ENCODE measurements at places on chromosomes 11 and 22.
A peak's percentile ranks its signal among the peaks of the same experiment; 100 is the strongest.

DNA sequence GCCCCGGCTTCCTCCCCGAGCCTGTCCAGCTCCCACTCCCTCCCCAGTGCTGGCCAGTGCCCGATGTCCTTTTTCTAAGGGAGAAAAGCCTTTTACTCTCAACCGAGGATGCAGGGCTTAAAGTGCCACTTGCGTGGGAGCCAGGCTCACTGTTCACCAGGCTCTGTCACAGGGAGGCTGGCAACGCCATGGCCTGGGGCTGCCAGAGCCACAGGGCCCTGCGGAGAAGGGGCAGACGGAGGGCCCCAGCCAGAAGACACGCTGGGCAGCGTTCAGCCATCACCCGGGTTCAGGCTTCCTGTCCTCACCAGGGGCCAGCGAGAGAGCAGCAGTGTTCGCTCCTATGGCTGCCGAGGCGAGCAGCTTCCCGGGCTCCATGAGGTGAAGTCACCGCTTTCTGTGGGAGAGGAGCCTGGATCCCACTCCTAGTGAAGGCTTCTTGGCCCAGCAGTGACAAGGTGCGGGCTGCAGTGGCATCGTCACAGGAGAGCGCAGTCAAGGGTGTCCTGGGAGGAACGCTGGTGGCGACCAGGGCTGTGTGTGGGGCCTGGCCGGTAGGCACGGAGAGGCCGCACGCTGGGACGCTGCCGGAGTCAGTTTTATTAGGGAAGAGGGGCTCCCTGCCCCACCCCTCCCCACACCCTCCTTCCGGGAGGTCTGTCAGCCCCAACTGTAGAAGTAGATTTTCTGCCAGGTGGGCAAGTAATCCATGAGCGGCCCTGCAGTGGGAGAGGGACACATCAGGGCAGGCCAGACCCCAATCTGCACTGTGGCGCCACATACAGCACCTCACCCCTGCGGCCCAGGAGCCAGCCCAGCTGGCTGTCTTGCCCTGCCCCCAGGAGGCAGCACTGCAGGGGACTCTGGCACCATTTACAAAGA lies 2.8 kb upstream of the FREY1 start:
- no peak for DNase-seq

DNA sequence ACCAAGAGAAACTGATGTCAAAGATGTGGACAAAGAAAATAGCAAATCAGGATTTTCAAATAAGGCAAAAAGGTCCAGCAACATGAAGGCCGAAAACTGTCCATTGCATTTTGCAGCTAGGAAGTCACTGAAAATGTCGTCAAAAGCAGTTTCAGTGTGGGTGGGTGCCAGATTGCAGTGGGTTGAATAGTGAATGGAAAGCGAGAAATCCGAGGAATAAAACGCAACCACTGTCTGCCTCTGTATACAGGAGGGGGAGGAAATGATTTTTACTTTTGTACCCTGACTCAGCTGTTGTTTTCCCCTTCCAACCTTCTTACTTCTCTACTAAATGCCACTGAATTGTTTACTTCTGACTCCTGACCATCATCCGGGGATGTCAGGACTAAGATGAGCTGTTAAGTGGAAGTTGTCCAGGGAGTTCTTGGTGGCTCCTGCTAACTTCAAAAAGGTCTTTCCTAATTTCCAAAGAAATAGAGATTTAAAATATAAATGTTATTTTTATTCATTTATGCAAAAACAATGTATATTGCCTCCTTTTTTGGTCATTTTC lies 64.9 kb upstream of the BIRC3 start:
- peak; percentile 76 for DNase-seq

GRCh38 chr11:19723572-19724342 lies 11.1 kb downstream of the NAV2 start:
- peak; percentile 70 for DNase-seq

GRCh38 chr22:39432361-39432811 lies 24.4 kb upstream of the MGAT3 start:
- no peak for DNase-seq

- no peak for DNase-seq
Observed at GRCh38 chr11:47443028-47443700, 5.8 kb downstream of the RAPSN start.

GRCh38 chr11:125264100-125265022 lies 99.8 kb downstream of the PKNOX2 start:
- no peak for DNase-seq

- DNase-seq: no peak
Observed at GRCh38 chr11:81892770-81893635, 840.7 kb downstream of the FAM181B start.

- DNase-seq: no peak
Observed at GRCh38 chr11:47536915-47537314, 16.0 kb downstream of the CELF1 start.

- DNase-seq: no peak
Observed at GRCh38 chr11:93579187-93579751, 36.1 kb upstream of the SMCO4 start.

DNA sequence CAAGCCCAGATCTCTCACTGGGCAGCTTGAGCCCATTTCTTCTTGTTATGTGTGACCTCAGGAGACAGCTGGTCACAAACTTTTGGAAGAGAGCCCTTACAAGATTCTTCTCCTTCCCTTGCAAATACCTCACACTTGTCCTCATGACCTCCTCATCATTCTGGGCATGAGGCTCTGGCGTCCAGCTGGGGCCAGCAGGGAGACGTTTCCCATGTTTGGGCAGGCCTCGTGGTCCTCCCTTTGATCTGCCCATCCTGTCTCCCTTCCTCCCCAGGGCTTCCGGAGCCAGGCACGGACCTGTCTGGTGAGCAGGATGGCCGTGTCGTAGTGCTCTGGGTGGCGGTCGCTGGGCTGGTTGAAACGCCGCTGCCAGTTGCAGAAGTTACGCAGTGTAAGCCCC lies 9.7 kb downstream of the ADAMTS8 start:
- DNase-seq: no peak

- DNase-seq: peak; percentile 4
Observed at GRCh38 chr11:19160847-19161246, 40.9 kb downstream of the CSRP3 start.

DNA sequence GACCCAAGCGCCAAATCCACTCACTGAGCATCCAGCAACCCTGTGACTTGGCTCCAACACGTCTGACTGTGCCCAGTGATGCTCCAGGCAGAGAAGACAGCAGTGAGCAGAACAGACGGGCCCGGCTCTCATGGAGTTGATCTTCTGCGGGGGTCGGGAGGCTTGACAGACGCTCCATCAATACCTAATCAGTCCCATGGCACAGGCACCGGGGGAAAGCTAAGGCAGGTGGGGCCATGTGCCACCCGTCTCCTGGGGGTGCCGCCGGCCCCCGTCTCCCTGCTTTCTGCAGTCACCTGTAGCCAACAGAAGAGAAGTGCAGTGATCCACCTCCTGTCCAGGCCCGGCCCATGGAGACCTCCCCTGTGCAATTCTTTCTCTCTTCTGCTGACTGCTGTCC lies 47.5 kb downstream of the LINC01488 start:
- DNase-seq: no peak

DNA sequence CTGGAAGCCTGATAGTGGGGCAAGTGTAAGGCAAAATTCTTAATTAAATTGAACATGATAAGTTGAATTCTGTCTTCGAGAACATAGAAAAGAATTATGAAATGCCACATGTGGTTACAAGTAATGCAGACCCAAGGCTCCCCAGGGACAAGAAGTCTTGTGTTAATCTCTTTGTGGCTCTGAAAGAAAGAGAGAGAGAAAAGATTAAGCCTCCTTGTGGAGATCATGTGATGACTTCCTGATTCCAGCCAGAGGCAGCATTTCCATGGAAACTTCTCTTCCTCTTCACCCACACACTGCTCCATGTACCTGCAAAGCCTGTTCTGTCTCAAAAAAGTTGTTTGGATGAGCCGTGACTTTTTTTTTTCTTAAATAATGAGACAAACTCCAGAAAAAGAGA lies 1.9 kb upstream of the TYR start:
- no peak for DNase-seq

GRCh38 chr11:101812546-101812945 lies 102.3 kb upstream of the CEP126 start:
- no peak for DNase-seq

DNA sequence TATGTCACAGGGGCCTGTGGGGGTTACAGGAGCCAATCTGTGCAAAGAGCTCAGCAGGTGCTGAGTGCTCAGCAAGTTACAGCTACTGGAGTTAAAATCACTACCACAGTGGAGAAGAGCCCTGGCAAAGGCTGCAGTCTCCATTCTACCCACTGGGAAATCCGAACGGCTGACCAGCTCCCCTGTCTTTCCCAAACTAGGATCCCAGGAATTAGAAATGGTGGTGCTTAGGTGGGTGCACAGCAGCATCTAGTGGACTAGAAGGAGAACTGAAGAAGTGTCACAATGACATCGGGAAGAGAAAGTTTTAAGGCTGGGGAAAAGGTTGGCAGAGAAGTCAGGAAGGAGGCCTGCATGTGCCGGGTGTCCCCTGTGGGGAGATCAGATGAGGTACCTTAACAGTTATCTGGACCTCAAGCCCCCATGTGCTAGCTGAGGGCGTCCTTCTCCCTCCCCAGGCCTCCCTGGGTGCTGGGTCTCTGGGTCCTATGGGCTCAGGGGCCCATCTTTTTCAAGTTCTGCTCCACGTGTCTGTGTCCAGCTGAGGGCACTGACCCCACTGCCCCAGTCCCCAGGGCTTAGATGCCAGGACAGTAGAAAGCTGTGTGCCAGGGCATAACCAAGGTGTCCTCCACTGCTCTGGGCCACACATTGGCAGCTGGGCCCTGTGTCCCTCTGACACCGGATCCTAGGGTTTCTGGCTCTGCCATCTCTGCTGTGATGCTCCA lies 1.9 kb downstream of the PIWIL3 start:
- DNase-seq: peak; percentile 69

GRCh38 chr22:27136596-27136995 lies 479.2 kb downstream of the MIAT start:
- no peak for DNase-seq

DNA sequence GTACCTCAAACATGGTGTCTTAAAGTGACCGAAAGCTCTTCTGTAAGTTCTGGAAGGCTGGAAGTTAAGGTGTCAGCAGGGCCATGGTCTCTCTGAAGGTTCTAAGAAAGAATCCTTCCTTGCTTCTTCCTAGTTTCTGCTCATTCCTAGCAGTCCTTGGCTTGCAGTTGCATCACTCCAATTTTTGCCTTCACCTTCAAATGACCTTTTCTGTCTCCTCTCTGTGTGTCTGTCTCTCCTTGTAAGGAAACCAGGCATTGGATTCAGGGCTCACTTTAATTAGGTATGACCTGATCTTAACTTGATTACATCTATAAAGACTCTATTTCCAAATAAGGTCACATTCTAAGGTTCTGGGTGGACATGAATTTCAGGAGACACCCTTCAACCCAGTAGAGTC lies 8.7 kb downstream of the AASDHPPT start:
- DNase-seq: no peak

- no peak for DNase-seq
Observed at GRCh38 chr11:15956302-15956701, 400.0 kb downstream of the SOX6 start.

DNA sequence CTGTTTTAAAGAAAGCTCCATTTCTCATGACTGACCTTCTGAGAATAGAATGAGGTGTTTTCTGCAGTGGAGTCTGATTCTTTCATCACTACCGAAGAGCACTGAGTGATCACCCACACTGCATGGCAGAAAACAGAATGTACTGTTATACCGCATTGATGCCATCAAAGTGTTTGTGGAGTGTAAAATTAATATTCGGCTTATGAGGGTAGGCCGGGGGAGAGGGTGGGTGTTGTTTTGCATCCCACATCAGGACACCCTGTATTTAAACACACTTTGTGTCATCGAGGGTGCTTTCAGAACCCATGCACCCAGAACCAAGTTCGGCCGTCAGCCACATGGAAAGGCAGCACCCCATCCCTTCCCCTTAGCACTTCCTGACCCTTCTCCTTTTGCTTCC lies 41.3 kb upstream of the ETS1 start:
- no peak for DNase-seq

- DNase-seq: no peak
Observed at GRCh38 chr11:41660585-41660984, 201.1 kb upstream of the LRRC4C start.

DNA sequence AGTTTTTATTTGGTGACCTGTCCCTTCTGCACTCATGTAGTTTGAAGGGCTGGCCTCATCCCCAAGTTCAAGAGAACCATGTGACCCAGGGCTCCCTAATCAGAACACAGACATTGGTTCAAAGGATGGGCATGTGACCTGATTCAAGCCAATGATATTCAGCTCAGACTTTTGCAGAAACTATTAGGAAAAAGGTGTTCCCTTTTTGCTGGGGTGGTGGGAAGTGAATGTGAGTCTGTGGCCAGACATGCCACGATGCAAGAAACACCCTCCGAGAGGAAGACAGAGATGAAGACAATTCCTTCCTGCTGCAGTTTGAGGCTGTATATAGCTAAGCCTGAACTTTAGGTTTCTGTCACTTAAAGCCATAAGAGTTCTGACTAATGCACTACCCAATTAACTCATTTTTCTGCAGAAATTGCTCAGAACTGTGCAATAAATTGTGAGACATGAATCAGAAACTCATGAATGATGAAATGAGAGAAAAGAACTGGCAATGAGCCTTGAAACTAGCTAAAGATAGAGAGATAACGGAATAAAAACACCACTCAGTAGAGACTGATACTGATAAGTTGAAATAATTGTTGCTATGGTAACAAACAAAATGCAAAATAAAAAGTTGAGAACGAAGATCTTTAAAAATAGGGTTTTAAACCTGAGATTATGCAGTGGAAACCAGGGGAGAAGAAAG lies 9.2 kb upstream of the MAPK1 start:
- peak; percentile 48 for DNase-seq

GRCh38 chr22:37559901-37560607 lies at the start of gene CDC42EP1:
CDC42EP1 (plus strand) TSS chr22:37560480; CDS start chr22:37566350, 5,870 bp downstream.
- peak; percentile 65 for DNase-seq

- no peak for DNase-seq
Observed at GRCh38 chr22:32422062-32422461, 10.0 kb upstream of the RTCB start.

Data from ELR (cell line).